Stimulated activated CD4-positive, alpha-beta T cell treated with anti-CD3 and anti-CD28 coated beads, Interleukin-4, amount 100 ng/mL, for 1 hour (primary cell): ENCODE measurements at places on chromosomes 5 and 9.

DNA sequence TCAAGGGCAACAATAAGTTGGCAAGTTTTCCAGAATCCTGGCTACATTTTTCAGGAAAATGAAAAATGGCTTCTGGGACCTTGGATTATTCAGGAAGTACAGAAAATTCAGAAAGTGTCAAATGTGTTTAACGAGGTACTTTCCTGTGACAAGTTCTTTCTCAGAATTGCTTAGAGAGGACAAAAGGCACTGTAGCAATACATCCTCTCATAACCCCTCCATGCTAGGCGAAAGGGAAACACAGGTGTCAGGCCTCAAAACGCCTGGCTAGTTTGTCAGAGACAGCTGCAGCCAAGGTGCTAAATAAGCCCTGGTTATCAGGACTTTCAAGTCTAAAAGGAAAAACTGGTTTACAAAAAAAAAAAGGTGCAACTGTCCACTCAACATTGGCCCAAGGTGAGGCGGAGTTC is 115.2 kb downstream of the GNAQ start:
- no peak for DNase-seq

GRCh38 chr5:113425909-113426308 is 8.9 kb downstream of the TSSK1B start:
- no peak for DNase-seq

DNA sequence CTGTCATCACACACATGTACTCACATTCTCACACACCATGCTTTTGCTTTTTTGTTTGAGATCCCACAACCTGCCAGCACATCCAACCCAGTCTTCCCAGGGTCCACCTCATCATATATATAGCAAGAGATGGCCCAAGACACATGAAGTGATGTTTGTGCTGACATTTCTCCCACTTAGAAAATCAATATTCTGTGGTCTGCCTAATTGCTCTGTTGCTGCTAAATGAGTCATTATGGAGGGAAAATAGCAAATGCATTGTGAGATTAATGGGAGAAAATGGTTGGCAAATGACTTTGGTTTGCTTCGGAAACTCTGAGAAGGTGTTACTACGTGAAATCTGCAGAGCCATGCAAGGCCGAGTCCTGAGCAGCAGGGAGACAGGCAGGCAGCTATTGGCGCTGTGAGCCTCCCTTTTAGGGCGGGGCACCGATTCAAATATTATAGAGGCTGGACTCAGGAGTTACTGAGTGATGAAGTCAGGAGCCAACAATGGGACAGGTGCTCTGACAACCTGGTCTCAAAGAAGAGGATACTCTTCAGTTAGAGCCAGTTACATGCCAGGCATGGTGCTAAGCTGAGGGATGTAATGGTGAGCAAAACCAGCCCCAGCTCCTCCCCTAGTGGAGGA is 62.8 kb downstream of the DAB2IP start:
- no peak for DNase-seq

DNA sequence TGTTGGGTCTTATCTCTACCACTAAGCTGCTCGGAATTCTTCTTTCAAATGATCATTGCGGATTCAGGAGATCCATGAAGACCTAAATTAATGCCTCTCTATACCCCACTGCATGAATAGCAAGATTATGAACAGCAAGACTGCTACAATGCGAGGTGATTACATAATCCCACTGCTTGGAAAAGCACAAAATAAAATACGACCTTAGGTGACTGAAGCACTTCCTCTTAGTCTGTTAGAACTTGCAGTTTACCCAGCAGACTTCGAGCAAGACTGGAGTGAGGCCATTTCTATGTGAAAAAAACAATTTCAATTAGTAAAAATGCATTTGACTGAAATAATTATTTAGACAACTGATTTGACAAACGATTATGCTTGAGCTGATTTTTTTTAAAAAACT is 59.8 kb downstream of the SH3RF2 start:
- no peak for DNase-seq

DNA sequence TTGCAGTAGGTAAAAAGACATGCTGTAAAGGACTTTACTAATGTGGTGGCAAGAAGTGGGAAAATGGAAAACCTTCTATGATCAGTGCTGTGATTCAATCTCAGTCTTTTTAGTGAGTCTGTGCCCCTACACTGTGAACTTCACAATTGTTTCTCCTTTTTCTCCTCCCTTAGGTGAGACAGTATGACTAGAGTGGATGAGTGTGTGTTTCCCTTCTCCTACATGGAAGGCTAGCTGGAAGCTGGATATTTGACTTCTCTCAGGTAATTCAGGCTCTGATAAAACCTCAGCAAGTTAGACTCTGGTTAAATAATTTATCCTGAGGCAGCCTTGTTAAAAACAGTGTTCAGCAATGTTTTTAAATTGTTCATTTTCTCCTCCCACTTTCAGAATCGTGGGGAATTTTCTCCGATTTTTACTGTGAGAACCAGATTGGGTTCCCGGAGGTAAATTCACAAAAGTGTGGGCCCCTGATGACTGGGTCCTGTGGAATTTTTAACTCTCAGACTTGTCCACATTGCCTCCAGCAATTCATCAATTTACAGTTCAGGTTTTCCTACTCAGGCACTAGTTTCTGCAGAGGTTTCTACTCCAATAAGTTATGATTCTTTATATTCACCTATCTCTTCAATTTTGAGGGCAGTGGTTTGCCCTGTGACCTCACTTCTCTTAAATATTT is 149.1 kb upstream of the PIK3R1 start:
- no peak for DNase-seq

- DNase-seq: no peak
Observed at GRCh38 chr9:131020388-131020787, 11.4 kb downstream of the LAMC3 start.

DNA sequence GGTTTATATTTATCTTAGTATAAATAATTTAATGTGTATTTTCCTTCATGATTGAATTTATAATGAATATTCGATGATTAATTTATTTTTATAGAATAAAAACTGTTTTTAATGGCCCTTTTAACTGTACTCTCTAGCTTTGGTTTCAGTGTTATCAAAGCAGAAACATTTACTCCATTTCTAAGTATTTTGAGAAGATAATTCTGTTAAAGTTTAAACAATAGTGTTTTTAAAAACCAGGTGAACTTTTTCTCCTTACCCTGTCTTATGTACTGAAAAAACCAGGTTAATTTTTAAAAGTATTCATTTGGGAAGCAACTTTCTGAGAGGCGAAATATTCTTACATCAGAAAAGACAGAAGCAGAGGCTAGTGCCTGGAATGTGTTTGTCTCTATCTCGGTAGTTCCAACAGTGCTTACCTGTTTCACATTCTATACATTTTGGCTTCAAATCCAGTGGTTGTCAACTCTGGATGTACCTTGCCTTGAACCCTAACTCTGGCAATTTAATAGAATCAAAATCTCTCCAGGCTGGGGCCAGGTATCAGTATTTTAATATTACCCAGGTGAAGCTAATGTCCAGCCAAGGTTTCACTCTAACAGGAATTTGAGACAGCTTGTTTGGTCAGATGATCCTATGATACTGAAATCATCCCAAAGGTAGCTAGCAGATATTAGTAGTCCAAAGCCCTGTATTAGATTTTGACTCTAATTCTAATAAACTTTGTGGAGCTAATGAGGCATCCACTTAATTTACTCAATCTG is 434.4 kb downstream of the PDE4D start:
- DNase-seq: no peak

- DNase-seq: no peak
Observed at GRCh38 chr9:70801181-70801829, 320.1 kb downstream of the TRPM3 start.

DNA sequence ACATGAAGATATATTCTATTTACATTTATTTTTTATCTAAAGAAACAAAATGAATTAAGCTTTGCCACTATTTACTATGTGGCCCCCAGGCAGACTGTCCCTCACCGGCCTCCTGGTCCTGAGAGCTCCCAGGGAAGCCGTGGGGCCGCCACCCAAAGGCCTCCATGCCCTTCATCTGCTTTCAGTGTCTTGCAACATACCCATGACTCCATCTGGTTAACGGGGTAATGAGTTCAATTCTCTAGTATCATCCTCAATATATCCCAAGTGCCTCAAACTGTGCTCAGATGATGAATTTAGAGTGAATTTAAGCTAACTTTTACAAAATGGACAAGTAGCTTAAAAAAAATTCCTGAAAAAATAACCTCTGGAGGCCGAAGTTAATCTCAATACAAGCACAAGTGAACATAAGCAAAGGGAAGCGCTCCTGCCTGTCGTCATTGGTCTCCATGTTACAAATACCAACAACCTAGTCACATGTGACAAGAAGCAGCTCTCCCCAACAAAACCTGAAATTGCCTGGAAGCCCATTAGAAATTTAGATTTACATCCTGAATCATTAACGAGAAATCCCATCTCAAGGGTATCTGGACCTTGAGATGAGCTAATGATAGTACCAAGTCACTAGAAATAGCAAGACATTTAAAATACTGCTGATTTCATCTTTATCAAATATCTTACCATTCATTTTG is 26.1 kb downstream of the DAP start:
- DNase-seq: no peak

- DNase-seq: no peak
Observed at GRCh38 chr9:123250504-123250903, 17.9 kb downstream of the STRBP start.

- DNase-seq: no peak
Observed at GRCh38 chr5:166651234-166651633, 1640.2 kb upstream of the WWC1 start.
